ENCODE measurements at places on chromosomes 3 and 15.

DNA sequence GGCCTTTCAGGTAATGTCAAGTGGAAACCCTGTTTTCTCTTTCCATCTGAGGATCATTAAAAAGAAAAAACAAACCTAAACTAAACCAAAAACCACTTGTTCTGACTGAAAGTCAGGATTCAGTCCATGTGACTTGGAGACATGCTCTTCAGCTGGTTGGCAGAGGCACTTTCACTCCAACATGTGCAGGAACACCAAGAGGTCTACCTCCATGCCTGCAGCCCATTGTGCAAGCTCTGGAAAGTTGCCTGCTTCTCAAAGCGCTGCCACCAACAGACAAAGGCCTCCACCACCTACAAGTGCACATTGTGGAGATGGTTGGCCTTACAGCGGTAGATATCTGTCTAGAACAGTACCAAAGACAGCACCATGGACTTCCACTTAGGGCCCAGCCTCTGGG, 161.8 kb downstream of the LEKR1 start:
- no peak for DNase-seq

DNA sequence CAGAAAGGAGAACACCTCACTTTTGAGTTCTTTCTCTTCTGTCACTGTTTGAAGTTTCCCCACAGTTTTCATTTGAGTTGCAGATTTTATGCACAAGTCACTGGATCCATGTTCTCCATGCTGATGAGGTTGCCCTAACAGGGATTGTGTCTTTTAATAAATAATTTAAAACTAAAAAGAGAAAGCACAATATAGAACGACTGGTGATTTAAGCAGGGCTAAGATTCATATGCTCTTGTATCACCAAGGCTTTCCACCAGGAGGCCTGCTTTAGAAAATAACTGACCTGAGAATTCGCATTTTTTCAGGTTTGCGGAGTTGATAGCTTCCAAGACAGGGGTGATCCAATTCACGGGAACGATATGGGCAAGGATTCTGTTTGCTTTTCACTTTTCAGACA, 252.0 kb upstream of the VEPH1 start:
- no peak for DNase-seq

DNA sequence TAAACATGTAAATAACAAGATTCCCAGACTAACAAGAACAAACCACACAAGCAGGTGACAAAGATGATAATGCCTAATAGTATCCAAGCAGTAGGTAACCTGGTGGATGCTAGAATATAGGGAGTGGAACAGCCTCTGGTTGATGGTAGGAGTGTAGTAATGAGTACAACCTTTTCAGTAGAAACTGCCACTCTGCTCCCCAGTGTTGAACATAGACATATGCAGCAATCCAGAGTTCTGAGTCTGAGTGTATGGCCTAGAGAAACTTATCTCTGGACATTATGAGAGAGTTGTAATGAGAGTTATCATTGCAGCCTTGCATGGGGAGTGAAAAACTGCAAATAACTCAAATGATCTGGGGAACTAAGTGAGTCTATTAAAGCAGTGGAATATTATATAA, 76.1 kb upstream of the ACAD9 start:
- DNase-seq: no peak

GRCh38 chr15:65310431-65311137, 6.1 kb downstream of the RNU5B-1 start:
- no peak for DNase-seq

DNA sequence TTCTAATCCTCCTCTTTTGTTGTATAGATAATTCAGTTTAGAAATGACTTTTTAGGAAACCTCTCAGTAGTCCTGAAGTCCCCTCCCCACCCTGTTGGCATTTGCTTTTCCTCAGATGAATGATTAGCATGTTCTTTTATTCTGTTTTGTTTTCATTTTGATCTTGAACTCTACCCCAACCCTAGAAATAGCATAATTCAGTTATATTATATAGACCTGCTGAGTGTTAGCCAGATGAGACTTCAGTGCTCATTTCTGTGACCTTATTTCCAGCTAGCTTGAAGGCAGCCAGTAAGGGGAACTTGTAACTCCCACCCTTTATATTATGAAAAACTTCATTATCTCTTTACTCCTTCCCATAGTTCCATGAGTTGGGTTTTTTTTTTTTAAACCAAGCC, 41.2 kb downstream of the SNRK start:
- DNase-seq: no peak

DNA sequence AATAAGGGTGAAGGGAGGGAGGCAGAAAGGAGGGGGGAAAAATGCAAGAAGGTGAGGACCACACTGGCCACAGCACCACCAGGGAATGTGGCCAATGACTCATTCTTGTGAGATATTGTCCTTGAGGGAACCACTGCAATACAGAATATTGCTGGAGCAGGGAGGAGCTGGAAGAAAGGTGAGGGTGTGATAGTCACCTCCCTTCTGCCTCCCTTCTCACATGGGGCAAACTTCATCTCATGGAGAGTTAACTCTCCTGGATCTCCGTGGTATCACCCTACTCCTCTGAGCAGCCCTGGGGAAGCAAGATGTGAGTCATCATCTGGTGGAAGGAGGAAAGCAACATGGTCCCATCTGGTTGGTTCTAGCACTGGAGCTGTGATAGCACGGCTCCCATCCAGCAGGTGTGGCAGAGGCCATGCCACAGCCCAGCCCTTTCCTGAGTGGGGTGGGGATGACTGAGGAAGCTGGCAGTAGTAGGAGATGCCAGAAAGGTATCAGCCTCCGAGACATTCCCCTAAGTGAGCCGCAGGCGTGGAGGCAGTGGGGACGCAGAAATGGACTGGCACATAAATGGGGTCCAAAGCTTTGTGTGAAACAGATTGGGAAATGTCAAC, 115.9 kb upstream of the LPP start:
- no peak for DNase-seq

DNA sequence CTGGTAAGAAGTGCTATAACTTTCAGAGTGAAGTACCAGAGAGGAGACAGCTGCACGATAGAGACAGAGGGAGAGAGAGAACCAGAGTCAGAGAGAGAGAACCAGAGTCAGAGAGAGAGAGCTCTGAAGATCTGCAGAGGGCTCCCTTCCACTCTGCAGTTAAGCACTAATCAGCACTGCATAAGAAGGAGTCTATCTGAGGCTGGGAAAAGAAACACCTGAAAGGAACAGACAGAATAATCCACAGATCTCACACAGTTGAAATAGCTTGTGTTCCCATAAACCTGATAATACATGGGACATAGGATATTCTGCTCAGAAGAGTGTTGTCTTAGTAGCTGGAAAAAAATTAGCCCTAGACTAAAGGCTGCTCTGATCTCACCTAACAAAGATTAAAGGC, 87.6 kb downstream of the CFAP44 start:
- DNase-seq: no peak

- no peak for DNase-seq
These were observed 8.0 kb upstream of the COL6A6 start for GRCh38 chr3:130509008-130509407.

- no peak for DNase-seq
These were observed 88.8 kb upstream of the TSEN2 start for GRCh38 chr3:12395349-12396012.

GRCh38 chr15:34435658-34436057, 1.9 kb downstream of the GOLGA8A start:
- no peak for DNase-seq

- DNase-seq: no peak
These were observed 36.3 kb downstream of the APBA2 start for GRCh38 chr15:28921919-28922706.

DNA sequence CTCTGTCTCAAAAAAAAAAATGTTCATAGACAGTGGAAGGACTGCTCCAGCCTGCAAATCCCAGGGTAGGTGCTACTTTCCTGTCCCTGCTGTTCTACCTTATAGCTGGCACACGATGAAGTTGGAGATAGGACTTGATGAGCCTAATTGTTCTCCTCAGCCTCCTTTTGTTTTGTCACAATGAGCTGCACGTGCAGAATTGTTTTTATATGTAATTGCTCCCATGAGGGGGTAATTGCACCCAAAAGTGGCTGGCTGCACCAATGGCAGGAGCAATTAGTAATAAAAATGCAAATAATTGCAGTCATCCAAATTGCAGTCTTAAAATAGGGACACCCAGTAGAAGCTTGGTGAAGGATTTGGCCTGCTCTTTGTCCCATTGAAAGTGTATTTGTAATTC, 63.0 kb upstream of the PFN2 start:
- DNase-seq: no peak

DNA sequence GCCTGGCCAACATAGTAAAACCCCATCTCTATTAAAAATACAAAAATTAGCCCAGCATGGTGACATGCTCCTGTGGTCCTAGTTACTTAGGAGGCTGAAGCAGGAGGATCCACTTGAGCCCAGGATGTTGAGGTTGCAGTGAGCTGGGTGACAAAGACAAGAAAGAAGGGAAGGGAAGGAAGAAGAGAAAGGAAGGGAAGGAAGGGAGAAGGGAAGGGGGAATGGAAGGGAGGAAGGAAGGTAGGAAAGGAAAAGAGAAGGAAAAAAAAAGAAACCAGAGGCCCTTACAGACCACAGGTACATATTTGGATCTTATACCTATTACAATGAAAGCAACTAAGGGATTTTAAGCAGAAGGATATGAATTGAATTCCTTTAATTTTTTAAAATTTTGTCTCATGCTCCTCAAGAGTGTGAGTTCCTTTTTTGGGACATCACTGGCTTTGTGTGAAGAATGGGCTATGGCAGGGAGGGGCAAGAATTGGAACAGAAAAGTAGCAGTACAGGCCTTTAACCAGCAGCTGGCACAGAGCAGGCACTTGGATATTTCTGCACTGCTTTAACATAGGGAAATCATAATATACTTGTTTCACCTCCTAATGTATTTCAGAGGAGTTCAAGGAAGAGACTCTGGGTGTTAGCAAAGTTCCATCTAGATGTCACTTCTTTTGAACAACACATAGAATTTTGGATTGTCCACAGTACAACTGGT, 7.9 kb downstream of the RAB27A start:
- no peak for DNase-seq

DNA sequence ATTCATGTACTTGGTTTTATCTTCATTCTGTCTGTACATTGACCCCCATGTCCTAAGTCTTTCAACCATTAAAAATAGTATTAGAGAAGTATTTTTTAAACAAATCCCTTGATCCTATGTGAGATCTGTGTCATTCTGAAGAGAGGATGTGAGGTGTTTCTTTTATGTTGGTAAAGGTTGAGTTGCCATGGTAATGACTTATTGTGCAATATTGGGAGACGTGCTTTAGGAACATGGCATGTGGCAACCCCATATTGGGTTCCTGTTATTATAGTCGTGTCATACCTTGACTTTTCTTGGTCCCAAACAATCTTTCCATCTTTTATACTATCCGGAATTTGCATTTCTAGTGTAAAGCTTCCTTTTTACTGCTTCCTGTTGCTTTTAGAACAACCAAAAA, 203.1 kb downstream of the KCNAB1 start:
- no peak for DNase-seq

GRCh38 chr3:14278799-14279625, 100.4 kb downstream of the LSM3 start:
- no peak for DNase-seq

GRCh38 chr3:63061449-63061848, 186.2 kb upstream of the CADPS start:
- DNase-seq: no peak

DNA sequence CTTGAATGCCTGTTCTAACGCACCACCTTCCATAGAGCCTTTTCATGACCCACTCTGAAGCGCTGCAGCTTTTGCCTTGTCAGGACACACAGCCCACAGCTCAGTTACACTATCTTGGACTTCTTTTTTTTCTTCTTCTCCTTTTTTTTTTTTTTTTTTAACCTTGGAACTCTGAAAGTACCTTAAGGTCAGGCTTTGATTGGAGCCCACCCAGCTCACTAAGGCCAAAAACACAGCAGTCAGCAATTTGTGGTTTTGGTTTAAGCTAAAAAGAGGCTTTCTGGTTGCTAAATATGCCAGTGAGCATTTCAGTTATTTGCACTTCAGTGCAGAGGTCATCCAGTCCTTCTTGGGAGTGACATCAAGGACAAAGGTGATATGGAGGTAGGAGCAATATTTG, 1.7 kb downstream of the SLC25A20 start:
- no peak for DNase-seq

DNA sequence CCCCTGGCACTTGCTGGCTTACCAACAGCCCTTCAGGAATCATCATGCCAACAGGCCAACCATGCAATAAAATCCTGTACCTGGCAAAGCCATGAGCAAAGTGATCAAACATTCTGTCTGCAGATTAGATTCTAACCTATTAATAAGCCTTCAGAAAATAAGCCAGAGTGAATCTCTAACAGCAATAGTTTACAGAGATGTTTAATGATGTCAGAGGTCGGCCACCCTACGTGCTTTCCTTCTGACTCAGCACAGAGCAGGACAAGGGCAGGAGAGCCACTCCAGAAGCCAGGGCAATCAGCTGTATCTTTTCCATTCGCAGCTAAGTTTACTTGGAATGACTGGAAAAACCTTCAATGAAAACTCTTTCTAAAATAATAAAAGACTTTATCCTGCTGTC, 13.1 kb downstream of the COL8A1 start:
- no peak for DNase-seq

DNA sequence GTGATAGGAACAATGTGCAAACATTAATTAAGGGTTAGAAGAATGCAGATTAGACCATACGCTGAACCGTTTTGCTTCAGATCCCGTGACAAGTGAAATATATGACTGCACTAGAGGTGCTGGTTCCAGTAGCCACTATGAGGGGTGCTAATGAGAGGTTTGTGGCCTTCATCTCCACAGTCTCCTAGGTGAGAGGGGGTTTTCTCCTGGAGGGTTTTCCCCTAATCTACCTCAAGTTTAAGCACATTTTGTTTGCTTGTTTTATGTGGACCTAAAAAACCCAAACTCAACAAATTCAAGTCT, 13.7 kb upstream of the SHF start:
- no peak for DNase-seq

GRCh38 chr15:89777073-89777751, 1.1 kb downstream of the MESP2 start:
- DNase-seq: no peak

DNA sequence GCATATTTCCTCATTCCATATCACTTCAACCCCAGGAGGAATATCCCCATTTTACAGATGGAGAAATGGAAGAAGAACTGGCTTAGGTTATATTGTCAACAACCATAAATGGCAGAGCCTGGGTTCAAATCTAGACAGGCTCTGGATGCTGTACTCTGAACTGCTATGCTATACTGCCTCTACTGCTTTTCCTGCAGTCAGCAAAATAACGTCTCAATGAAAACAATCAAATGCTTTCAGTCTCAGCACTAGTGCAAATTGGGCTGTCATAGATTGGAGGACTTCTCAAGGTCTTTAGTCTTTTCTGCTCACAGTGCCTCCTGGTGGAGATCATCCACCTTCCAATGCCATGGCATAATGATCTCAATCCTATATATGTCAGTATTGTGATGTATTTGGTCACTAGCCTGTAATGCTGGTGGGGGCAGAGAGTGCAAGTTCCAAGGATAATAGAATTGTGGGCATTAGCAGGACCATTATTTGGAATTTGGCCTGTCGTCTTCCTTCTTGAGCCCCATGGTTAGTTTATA, 285.0 kb downstream of the CLSTN2 start:
- DNase-seq: no peak

Data from stimulated activated CD8-positive, alpha-beta memory T cell treated with anti-CD3 and anti-CD28 coated beads, Interleukin-7, amount 100 ng/mL, for 1 hour (primary cell).